ENCODE measurements at places on chromosomes 12 and 14. TPM values are rescaled to one million over a fixed set of nuclear protein-coding genes. Genes with fewer than 3 reads are reported as not detected.

DNA sequence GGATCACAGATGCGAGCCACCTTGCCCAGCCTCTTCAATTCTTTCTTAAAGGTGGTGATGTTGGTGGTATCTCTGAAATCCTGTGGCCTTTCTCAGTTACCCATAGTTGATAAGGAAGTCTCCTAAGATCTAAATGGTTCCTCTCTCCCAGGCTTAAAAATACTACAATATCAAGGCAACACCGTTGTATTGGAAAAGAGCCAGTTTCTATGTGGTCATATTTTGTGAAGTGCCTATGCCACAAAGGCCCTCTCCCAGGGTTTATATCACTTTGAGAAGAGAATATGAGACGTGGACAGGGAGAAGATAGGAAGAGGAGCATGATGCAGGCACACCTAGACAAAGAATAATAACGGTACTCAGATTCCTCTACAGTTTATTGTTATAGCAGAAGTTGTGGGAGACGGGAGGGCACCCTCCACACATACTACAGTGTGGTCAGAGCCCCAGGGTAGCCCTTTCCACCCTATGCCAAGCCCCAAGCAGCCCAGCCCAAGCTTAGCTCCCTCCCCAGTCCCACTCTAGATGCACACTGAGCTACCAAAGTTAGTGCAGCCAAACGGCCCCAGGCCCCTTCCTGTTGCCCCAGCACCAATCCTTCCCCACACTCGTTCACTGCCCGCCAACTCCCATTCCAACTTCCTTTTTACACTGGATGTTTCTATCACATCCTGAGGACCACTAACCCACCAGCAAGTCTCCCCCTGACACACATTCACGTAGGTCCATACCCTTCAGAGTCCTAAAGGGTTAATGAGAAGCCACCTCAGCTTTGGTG, 8.3 kb downstream of the NDRG2 start:
- H3K27ac ChIP-seq = no peak overlapping the region
- H3K27me3 ChIP-seq = peaks cover 6% of the 10 kb centered on the region
- H3K36me3 ChIP-seq = peaks cover 3% of the 10 kb centered on the region
- H3K4me3 ChIP-seq = no peak overlapping the region

PCED1B gene
- 0.41 TPM for total RNA-seq

DNA sequence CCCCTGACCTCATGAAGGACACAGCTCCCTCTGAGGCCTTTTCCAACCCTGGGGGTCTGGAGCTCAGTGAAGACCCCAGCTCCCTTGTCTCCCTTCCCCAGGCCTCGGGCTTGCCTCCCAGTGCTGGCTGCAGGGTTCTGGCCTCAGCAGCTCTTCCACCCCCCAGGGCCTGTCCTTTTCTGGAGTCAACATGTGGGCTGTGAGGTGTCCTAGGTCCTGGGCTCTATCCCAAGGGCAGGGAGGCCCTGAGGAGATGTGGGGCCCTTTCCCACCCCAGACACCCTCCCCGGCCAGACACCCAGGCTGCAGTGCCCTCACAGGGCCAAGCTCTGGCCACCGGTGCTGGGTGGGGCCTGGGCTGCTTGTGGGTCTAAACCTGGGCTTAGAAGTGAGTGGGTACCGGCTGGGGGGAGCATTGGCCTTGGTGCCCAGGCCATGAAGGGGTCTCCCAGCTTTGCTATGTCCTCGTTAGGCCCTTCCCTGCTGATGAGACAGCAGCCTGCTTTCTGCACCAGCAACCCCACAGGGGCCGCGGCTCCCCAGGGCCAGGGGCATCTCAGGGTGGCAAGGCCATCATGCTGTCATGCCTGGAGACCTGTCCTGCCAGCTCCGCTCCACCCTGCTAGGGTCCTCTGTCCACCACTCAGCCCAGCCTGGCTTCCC, 2.7 kb upstream of the CRIP2 start:
- no peak for DNase-seq
- no peaks in the 10 kb centered on the region for H3K36me3 ChIP-seq
- no peak overlapping the region for H3K27ac ChIP-seq
- peaks cover 3% of the 10 kb centered on the region for H3K27me3 ChIP-seq
- H3K4me1 ChIP-seq = no peaks in the 10 kb centered on the region

- H3K4me3 ChIP-seq = no peak overlapping the region
- H3K4me1 ChIP-seq = peaks cover 46% of the 10 kb centered on the region
- no peak overlapping the region for H3K27ac ChIP-seq
- peaks cover 42% of the 10 kb centered on the region for H3K27me3 ChIP-seq
- H3K36me3 ChIP-seq = peaks cover 4% of the 10 kb centered on the region
- no peak for DNase-seq
Measured at GRCh38 chr14:22547313-22547947, 41.6 kb downstream of the DAD1 start.

- DNase-seq = no peak
- no peaks in the 10 kb centered on the region for H3K36me3 ChIP-seq
- H3K4me1 ChIP-seq = peaks cover 7% of the 10 kb centered on the region
- H3K27me3 ChIP-seq = no peaks in the 10 kb centered on the region
Measured at GRCh38 chr12:93226361-93226760, 151.4 kb upstream of the NUDT4 start.

CLEC4C gene
- not detected for total RNA-seq

- peaks cover 2% of the 10 kb centered on the region for H3K27me3 ChIP-seq
- H3K4me1 ChIP-seq = no peaks in the 10 kb centered on the region
- DNase-seq = no peak
- no peak overlapping the region for H3K27ac ChIP-seq
- no peak overlapping the region for H3K4me3 ChIP-seq
Measured at GRCh38 chr12:55188573-55188972, 32.3 kb upstream of the OR10A7 start.

DNA sequence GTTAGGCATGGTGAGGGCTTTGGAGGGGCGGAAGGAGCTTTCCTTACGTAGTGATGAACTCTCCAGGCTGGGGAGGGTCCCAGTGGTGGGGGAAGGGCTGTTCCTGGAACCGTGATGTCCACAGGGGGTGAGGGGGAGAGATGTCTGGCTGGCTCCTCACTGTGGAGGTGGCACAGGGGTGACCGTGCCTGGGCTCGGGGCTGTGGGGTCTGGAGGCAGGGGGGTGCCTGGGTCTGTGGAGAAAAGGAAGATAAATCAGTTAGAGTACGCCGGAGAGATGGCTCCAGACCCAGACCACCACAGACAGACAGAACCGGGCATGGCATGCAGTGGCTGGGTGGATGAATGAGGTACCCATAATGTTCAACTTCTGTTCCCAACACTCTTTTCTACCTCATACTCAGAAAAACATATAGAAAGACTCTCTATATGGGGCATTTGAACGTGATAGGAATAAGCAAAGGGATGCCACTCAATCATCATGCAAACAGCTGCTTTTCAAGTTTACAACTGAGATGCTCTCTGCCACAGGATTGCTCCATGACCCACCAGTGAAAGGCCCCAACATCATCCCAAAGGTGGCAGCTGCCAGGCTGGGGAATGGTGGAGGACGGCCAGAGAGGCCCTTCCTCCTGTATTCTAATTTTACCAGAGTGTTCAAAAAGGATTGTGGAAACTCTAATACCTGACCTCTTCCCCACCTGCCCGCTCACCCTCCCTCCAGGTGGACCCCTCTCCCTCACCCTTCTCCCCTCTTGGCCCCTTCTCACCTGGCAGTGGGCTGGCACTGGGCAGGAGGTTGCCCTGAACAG, 5.6 kb downstream of the MYL6 start:
- peaks cover 58% of the 10 kb centered on the region for H3K36me3 ChIP-seq
- peak overlapping the region; percentile 65 for H3K4me3 ChIP-seq
- H3K27me3 ChIP-seq = no peaks in the 10 kb centered on the region
- DNase-seq = no peak

DNA sequence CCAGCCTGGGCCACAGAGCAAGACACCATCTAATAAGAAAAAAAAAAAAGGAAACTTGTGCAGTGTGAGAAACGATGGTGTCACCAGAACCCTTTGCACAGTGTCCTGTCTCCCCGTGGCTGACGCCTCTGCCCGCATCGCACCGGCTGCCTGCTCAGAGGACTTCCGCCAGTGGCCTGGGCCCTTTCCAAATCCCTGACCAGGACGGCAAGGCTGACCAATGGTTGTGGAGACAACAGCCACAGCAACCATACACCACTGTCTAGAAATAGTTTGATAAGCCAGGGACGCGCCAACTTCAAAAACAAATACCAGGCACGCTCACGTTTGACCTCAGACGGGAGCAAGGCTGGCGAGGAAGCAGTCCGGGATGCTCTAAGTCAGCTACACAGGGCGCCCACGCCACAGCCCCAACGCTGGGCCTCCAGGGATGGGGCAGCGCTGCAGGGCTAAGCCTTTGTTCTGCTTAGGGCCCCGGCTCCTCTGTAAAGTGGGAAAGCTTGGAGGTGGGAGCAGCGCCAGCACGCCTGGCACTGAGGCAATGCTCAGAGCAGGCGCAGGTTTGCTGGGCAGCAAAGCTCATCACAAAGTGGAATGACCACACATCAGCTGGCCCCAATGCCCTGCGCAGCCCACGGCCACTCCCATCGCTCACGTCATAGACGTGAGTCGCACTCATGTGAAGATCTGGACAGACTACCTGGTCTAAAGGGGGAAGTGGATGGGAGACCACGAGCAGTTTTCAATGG, 12.5 kb downstream of the PGAM5 start:
- no peaks in the 10 kb centered on the region for H3K27me3 ChIP-seq
- peaks cover 9% of the 10 kb centered on the region for H3K36me3 ChIP-seq
- DNase-seq = no peak
- no peaks in the 10 kb centered on the region for H3K4me1 ChIP-seq
- H3K27ac ChIP-seq = no peak overlapping the region
- H3K4me3 ChIP-seq = no peak overlapping the region

RDH12 gene
- 2.6 TPM for total RNA-seq

SMIM41 gene
- not detected for total RNA-seq

MYO1H gene
- 0.79 TPM for total RNA-seq

DNA sequence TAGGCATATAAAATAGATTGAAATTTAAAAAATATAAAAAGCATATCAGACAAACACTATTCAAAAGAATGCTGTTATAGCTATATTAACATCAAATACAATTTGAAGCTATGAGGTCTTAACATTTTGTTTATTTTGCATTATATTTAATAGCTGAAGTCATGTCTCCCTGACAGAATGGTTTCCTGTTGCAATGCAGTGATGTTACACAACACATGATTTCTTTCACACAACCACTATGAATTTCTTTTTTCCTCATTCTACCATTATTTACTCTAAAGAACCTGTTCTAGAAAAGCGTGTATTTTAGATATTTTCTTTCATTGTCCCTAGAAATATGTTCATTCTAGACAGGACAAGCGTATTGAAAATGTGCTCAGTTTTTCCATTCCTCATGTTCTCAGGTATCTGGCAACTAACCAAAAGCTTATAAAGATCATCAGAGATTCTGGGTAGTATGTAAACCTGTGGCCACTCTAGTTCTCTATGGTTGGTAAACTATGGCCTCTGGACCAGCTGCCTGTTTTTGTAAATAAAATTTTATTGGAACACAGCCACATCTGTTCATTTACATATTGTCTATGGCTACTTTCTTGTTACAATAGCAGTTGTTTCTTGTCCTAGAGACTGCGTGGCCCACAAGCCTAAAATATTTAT, 183.8 kb downstream of the FOXA1 start:
- no peaks in the 10 kb centered on the region for H3K36me3 ChIP-seq
- H3K27me3 ChIP-seq = no peaks in the 10 kb centered on the region
- no peaks in the 10 kb centered on the region for H3K4me1 ChIP-seq
- H3K4me3 ChIP-seq = no peak overlapping the region

- no peak for DNase-seq
- H3K4me3 ChIP-seq = peak overlapping the region; percentile 5
- peak overlapping the region; percentile 5 for H3K27ac ChIP-seq
- H3K27me3 ChIP-seq = no peaks in the 10 kb centered on the region
- no peaks in the 10 kb centered on the region for H3K4me1 ChIP-seq
- no peaks in the 10 kb centered on the region for H3K36me3 ChIP-seq
Measured at GRCh38 chr12:97503073-97503855, 40.7 kb downstream of the RMST start.

TTLL5 gene
- 44.7 TPM for total RNA-seq

DNA sequence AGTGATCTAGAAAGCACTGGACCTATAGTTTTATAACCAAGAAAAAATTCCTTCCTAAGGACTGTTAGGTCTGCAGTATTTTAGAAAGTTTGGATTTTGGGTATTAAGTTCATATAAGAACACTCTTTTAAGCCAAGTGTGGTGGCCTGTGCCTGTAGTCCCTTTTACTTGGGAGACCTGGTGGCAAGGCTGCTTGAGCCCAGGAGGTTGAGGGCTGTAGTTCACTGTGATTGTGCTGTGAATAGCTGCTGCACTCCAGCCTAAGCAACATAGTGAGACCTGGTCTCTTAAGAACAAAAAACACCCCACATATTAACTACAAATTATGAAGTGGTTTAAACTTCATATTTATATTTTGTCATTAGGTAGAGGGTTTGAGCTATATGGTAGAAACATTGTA, 9.7 kb downstream of the DNM1L start:
- DNase-seq = no peak
- no peaks in the 10 kb centered on the region for H3K27me3 ChIP-seq
- H3K4me1 ChIP-seq = no peaks in the 10 kb centered on the region
- no peak overlapping the region for H3K4me3 ChIP-seq
- peaks cover 60% of the 10 kb centered on the region for H3K36me3 ChIP-seq

GRCh38 chr14:25832585-25832984, 765.2 kb downstream of the NOVA1 start:
- DNase-seq = no peak
- no peak overlapping the region for H3K4me3 ChIP-seq
- peaks cover 27% of the 10 kb centered on the region for H3K4me1 ChIP-seq
- no peaks in the 10 kb centered on the region for H3K36me3 ChIP-seq
- peaks cover 13% of the 10 kb centered on the region for H3K27me3 ChIP-seq

FOXA1 gene
- 51.0 TPM for total RNA-seq

DNA sequence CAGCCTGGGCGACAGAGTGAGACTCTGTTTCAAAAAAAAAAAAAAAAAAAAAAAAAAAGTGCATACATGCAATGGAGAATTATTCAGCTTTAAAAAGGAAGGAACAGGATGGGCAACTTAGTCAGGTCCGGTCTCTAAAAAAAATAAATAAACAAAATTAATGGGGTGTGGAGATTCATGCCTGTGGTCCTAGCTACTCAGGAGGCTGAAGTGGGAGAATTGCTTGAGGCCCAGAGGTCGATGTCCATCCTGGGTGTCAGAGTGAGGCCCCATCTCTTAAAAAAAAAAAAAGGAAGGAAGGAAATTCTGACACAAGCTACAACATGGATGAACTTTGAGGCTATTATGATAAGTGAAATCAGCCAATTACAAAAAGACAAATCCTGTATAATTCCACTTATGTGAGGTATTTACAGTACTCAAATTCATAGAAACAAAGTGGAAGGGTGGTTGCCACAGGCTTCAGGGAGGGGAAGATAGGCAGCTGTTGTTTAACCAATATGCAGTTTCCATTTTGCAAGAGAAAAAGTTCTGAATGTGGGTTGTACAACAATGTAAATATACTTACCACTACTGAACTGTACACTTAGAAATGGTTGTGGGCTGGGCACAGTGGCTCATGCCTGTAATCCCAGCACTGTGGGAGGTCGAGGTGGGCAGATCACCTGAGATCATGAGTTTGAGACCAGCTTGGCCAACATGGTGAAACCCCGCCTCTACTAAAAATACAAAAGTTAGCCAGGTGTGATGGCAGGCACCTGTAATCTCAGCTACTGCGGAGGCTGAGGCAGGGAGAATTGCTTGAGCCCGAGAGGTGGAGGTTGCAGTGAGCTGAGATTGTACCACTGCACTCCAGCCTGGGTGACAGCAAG, 12.3 kb upstream of the APOF start:
- H3K36me3 ChIP-seq = no peaks in the 10 kb centered on the region
- H3K4me3 ChIP-seq = no peak overlapping the region
- no peak for DNase-seq
- peaks cover 6% of the 10 kb centered on the region for H3K27me3 ChIP-seq
- H3K27ac ChIP-seq = peak overlapping the region; percentile 23

KRT77 gene
- 0.27 TPM for total RNA-seq

- H3K27me3 ChIP-seq = no peaks in the 10 kb centered on the region
- no peaks in the 10 kb centered on the region for H3K36me3 ChIP-seq
- no peak overlapping the region for H3K27ac ChIP-seq
- H3K4me1 ChIP-seq = peaks cover 9% of the 10 kb centered on the region
- no peak overlapping the region for H3K4me3 ChIP-seq
- no peak for DNase-seq
Measured at GRCh38 chr12:77600468-77600843, 230.2 kb upstream of the NAV3 start.
